ENCODE measurements at places on chromosomes 2 and 18. TPM values are rescaled to one million over a fixed set of nuclear protein-coding genes. Genes with fewer than 3 reads are reported as not detected.

Gene SIX2
- total RNA-seq, result not detected

Gene HOXD10
- not detected for total RNA-seq

Gene CIB4
- not detected for total RNA-seq

Gene PKDCC
- total RNA-seq, result not detected

Gene TRIM43B
- total RNA-seq, result not detected

Gene NEB
- total RNA-seq, result 1.4 TPM

Gene SCLY
- 20.5 TPM for total RNA-seq

Gene LCT
- 0.19 TPM for total RNA-seq

Gene CXCR1
- total RNA-seq, result not detected

Gene UGT1A3
- not detected for total RNA-seq

Gene SLC35F5
- total RNA-seq, result 66.0 TPM

Gene TTN
- total RNA-seq, result under 0.01 TPM

Gene NR4A2
- 0.40 TPM for total RNA-seq

GRCh38 chr2:214311031-214311533, 99.8 kb upstream of the VWC2L start:
- DNase-seq, result no peak

DNA sequence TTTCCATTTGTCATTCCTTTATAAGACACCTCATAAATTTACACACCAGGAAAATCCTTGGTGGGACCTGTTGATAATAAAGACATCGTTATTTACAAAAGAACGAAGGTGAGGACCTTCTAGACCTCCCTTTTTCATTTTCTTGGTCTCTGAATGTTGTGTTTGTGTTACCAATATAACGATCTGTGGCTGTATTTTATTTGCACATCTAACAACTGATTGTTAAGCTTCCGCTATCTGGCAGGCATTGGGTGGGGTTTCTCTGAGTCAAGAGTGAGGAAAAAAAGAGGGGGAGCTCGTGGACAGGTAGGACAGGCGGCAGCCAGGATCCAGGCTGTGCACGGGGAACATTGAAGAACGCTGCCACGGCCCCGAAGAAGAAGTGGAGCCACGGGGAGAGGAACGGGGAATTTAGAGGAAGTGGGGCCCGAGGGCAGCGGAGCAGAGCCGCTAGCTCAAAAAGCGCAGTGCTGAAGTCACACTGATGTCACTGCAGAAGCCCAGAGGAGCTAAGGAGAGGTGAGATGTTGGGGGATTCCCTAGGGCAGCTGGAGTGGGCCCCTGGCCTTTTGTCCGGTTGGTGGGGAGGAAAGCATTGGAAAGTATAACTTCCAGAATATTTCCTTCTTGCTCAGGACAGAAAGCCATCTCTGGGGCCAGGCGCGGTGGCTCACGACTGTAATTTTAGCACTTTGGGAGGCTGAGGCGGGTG, 20.9 kb upstream of the DNMT3A start:
- DNase-seq, result peak; percentile 88

DNA sequence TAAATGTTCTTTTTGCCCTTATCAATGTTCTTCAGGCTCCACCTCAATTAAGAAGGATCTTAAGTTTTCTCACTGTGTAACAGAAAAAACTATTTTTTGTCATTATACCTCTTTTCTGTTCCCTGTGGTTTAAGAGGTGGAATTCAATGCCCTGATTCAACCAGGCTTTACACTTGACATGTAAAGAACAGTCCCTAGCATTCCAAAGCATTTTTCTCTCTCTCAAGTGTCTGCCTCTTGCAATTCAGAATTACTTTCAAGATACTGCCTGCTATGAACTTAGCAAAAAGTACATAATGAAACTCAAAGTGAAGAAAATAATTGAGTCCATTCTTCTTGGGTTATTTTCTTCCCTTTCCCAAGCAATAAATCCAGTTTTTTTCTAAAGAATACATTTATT, 160.6 kb upstream of the NOL4 start:
- DNase-seq, result no peak

DNA sequence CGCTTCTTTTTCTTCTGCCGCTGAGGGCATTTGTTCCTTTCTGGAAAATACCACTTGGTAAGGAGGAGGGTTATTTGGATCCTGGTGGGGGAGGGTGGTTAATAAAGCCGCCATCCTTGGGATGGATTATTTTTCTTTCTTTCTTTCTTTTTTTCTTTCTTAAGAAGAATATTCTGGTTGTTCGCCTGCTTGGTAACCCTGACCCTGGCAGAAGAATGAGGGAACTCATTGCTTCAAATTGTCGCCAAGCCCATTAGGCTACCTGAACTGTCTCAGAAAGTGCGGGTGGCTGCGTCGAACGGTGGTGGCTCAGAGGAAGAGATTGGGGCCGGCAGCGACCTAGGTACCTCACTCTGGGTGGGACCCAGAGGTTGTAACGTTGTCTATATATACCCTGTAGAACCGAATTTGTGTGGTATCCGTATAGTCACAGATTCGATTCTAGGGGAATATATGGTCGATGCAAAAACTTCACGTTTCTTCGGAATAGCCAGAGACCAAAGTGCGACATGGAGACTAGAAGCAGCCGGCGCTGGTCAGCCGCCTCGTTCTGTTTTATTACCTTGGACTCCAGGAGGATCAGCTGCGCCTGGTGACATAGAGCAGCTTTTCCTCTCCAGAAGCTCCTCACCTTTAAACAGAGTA, 1.3 kb upstream of the HOXD4 start:
- DNase-seq, result no peak

DNA sequence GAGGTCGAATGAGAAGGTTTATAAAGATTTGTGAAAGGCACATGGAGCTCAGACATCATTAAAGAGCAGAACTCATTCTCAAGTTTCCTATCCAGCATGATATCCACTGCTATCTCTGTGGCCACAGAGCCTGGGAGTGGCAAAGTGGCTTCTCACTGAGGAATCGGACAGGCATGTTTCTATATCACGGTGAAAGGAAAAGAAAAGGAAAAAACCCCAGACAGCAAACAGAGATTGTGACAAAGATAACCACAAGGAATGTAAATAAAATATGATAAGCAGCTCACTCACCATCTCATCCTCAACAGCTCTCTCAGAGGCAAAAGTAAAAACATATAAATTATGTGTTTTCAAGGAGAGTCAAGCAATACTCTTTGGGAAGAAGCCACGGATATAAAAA, 2.5 kb downstream of the PID1 start:
- DNase-seq, result no peak

DNA sequence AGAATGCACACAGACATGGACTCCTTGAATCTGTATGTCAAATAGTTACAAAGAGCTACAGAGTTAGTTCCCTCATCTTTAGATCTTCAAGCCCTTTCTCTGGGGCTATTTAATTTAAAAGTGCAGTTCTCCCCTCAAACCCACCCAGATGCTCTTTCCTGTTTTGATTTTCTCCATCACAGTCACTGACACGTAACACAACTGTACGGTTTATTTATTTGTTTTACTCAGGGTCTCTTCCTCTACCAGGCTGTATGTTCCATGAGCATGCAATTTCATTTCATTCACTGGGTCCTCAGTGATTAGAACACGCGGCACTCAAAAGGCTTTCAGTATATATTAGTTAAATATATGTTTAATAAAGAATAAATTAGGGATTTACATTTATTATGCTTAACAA, 94.7 kb downstream of the DOCK10 start:
- no peak for DNase-seq

- DNase-seq, result no peak
Observed at GRCh38 chr2:25505622-25506021, 163.9 kb upstream of the DNMT3A start.

GRCh38 chr2:5617358-5617757, 74.8 kb upstream of the SOX11 start:
- no peak for DNase-seq

GRCh38 chr2:31097962-31098613, 40.2 kb downstream of the GALNT14 start:
- no peak for DNase-seq

DNA sequence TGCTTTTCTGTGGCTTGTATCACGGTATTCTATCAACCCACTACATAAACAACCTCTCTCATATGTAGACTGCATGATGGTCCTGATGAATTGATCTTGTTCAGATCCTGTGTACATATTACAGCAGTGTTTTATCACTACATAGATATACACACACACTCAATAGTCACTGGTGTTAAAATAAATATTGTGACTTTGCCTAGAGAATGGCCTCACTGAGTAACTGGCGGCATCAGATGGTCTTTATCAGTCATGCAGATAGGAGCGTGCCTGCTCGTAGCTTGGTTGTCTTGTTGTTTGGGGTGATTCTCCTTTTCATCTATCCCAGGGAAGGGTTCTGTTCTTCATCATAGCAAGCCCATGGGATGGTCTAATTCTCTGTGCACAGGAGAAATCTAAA, 18.4 kb upstream of the CTAGE1 start:
- DNase-seq, result no peak

- no peak for DNase-seq
Observed at GRCh38 chr2:205905576-205905975, 180.4 kb downstream of the INO80D start.

- DNase-seq, result no peak
Observed at GRCh38 chr2:9488583-9489547, 14.5 kb downstream of the IAH1 start.

- DNase-seq, result peak; percentile 94
Observed at GRCh38 chr2:63424329-63425078, 163.8 kb downstream of the WDPCP start.

DNA sequence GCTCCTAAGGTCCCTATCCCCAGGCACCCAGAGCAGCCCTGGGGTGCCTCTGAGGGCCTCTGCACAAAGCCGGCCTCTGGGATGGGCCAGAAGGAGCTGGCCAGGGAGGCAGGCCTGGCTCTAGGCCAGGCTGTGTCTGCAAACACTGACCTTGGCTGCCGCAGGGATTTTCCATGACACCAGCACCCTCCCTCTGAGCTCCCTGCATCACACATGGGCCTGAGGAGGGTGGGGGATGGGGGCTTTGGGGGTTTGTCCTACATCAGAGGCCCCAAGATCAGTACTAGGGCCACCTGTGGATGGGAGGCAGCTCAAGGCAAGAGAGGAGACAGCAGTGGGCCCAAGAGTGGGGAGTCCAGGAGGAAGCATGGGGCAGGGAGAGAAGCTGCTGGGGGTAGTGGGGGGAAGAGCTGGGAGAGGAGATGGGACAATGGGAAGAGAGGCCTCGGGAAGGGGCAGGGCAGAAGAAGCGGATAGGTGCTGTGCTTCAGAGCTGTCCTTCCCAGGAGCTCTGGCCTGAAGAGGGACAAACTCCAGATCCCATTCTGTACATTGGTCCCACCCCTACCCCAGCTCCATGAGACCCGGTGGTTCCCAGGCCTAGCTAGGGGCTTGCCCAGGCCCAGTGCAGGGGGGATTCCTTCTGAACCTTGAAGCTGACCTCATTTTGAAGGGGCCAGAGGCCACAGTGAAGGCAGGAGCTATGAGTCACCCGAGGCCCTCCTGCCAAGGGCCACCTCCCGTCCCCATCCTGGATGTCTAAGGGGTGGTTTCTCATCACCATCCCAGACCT, 28.0 kb downstream of the KCNK3 start:
- no peak for DNase-seq

GRCh38 chr2:189350540-189351209, 90.6 kb upstream of the WDR75 start:
- DNase-seq, result no peak

DNA sequence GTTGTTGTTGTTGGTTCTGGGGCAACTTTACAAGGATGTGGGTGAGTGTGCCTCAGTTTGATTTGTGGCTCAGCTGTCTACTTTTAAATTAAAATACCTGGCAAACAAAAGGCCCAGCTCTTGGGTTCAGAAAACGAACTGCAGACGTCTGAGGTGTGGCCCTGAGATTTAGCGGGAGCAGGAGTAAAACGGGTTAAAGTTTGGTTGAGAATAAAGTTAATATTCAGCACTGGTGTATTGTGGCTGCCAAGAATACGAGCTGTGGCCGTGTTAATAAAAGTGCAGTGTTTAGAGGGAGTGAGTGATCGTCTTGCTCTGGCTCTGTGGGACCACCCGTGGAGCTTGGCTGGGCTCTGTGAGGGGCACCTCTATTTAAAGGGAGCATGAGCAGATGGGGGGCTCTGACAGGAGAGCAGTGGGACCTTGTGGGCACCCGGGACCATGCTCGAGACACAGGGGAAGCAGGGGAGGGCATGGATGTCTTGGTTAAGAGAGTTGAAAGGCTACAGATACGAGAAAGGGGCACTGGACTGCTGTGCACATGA, 80.3 kb downstream of the VAPA start:
- DNase-seq, result no peak

- DNase-seq, result no peak
Observed at GRCh38 chr2:221571025-221571550, 1.0 kb downstream of the EPHA4 start.

DNA sequence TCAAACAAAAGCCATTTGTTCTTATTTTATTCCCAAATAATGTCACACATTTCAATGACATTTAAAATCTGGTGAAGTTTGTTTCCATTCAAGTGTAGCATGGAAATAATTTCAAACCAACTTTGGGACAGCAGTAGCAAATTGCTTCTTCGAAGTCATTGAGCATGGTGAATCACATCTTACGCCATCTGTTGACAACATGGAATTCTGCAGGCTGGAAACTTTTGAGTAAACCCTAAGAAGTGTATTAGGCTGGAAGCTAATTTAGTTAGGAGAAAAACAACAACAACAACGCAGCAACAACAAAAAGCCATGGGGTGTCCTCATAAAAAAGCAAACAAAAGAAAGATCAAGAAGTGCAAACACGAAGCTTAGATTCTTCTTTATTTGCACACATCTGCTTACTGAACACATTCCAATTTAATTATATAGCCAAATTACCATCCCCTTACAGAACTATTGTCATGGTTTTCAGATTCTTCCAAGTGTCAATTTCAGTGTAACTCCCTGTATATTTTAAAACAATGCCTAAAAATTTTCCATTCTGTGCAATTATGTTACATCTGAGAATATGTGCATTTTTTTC, 659.0 kb upstream of the CDH7 start:
- peak; percentile 72 for DNase-seq

- DNase-seq, result no peak
Observed at GRCh38 chr18:33735428-33735827, 157.4 kb downstream of the ASXL3 start.

DNA sequence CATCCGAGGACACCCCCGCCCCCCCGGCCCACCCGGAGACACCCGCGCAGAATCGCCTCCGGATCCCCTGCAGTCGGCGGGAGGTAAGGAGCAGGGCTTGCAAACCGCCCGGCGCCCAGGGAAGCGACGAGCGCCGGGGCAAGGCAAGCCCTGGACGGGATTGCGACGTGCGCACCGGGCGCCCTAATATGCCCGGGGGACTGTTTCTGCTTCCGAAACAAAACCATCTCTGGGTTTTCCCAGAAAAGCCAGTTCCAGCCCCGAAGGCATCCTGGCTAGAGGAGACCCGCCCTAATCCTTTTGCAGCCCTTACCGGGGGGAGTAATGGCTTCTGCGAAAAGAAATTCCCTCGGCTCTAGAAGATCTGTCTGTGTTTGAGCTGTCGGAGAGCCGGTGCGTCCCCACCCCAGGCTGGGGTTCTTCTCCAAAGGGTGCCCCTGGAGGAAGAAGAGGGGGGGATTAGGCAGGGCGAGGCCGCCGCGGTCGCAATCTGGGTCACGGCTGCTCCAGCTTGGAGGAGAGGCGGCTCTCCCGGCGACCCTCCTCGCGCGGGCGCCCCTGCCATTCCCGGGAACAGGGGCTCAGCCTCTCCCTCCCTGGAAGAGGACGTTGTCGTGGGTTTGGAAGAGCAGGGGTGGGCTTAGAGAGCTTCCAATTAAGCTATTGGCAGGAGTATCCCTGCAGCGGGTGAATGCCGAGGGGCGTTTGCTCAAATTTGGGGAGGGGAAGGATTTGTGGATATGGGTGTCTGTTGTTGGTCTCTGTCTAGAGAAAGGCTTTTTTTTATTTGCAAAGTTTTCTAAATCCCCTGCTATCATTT, 521 bp downstream of the MYCN start:
- DNase-seq, result no peak

- no peak for DNase-seq
Observed at GRCh38 chr2:158796652-158797051, 1.5 kb downstream of the DAPL1 start.

GRCh38 chr2:224948005-224948404, 94.3 kb downstream of the DOCK10 start:
- DNase-seq, result no peak
